ENCODE measurements at places on chromosomes 5 and 9.

- no peak for DNase-seq
These were observed 2.8 kb upstream of the DPP7 start for GRCh38 chr9:137117269-137117731.

GRCh38 chr5:21173036-21173435, 1185.0 kb upstream of the CDH18 start:
- DNase-seq: no peak

GRCh38 chr5:77881528-77881927, 105.4 kb upstream of the TBCA start:
- DNase-seq: no peak

- DNase-seq: no peak
These were observed 73.3 kb downstream of the FGF18 start for GRCh38 chr5:171492781-171493180.

- DNase-seq: no peak
These were observed 551 bp downstream of the PCDHB6 start for GRCh38 chr5:141150224-141150992.

DNA sequence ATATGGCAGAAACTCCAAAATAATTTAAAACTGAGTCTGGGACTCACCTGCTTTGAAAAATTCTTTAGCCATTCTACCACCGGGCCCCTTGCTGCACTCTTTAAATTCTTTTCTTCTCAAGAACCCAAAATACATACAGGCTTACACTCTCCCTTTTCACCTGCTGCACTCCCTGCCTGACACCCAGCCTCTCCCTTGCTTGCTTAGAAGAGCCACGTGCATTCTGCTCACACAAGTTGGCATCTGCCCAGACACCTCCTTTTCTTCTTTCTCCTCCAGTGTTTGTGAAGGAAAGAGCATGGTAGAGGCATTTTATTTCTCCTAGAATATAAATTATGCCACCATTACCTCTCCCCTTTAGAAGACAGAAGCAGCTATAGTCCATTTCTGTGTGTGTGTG, 39.0 kb upstream of the AOPEP start:
- DNase-seq: no peak

- DNase-seq: no peak
These were observed 614.1 kb downstream of the PTPRD start for GRCh38 chr9:9998491-9999287.

DNA sequence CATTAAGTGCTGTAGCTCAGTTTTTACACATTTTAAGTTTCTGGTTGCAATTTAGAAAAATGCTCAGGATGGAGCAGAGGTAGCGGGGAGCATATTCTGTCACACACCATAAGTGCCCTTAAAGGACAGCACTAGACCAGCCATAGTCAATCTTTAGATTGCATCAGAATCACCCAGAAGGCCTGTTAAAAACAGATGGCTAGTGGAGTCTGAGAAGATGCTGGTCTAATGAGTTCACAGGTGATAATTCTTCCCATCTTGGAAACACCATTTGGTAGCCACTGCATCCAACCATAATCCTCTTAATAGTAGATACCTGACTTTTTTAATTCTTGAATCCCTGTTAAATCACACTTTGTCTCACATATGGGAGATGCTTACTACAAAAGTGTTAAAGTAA, 113.2 kb downstream of the CDH18 start:
- no peak for DNase-seq

- DNase-seq: peak; percentile 24
These were observed 25.6 kb downstream of the CSF2 start for GRCh38 chr5:132099076-132099748.

GRCh38 chr5:133236541-133236951, 184.7 kb downstream of the HSPA4 start:
- no peak for DNase-seq

GRCh38 chr9:27675354-27675753, 102.1 kb upstream of the C9orf72 start:
- DNase-seq: no peak

DNA sequence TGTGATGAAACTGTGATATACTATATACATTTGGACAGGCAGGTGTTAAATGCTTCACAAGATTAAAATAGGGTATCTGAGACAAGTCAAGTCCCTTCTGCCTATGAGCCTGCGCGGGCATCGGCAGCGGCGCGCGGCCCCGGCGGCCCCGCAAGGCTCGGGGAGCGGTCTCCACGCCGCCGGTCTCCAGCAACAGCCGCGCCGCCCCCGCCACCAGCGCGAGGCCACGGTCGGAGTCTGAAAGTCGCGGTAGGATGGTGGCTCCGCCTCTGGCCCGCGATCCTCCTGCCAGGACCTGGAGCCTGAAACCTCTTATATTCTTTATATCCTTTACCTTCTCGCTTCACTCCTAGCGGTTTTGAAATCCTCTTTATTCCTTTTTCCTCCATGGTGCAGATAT, 99.4 kb downstream of the INSL6 start:
- no peak for DNase-seq

DNA sequence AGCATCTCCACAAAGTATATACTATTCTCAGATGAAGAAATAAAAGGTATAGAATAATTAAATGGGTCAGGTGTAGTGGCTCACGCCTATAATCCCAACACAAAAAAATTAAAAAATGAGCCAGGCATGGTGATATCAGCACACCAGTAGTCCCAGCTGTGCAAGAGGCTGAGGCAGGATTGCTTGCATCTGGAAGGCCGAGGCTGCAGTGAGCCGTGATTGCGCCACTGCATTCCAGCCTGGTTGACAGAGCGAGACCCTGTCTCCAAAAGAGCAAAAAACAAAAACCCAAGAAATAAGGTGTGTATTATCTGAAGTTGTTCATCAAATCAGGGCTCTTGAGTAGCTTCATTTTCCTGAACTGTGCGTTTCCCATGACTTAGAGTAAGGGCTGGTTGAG, 83.2 kb upstream of the MYO10 start:
- no peak for DNase-seq

DNA sequence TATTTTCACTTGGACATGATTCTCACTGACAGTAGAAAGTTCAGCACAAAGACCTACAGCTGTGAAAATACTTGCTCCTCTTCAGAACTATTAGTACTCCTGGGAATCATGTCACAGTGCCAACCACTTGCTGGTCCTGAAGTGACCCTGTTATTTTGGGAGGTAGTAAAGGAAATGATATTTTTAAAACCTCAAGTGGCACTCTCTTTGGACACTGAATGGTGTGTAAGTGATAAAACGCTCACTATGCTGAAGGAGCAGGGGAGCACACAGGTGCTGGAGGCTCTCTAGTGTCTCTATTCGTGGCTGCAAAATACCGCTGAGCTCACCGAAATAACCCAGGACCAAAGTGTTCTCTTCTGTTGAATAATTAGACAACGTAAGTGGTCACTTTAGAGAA, 76.9 kb upstream of the SPATA31D4 start:
- DNase-seq: no peak

DNA sequence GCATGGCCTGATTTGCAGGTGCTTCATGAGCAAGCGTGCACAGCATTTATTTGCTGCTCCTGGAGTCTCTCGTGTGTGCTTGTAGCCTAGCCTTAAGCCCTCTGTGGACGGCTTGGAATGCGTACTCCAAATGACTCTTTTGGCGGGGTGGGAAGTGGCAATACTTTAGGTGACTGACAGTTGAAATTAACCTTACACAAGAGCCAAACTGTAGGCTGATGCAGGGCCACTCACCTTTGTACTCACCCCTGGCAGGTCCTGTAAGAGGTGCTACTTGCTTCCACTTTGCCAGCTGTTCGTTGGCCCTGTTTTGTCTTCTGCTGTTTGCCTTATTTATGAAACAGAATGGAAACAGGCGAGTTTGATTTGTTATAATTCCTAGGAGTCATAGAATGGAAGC, 22.9 kb downstream of the TENT4A start:
- no peak for DNase-seq

DNA sequence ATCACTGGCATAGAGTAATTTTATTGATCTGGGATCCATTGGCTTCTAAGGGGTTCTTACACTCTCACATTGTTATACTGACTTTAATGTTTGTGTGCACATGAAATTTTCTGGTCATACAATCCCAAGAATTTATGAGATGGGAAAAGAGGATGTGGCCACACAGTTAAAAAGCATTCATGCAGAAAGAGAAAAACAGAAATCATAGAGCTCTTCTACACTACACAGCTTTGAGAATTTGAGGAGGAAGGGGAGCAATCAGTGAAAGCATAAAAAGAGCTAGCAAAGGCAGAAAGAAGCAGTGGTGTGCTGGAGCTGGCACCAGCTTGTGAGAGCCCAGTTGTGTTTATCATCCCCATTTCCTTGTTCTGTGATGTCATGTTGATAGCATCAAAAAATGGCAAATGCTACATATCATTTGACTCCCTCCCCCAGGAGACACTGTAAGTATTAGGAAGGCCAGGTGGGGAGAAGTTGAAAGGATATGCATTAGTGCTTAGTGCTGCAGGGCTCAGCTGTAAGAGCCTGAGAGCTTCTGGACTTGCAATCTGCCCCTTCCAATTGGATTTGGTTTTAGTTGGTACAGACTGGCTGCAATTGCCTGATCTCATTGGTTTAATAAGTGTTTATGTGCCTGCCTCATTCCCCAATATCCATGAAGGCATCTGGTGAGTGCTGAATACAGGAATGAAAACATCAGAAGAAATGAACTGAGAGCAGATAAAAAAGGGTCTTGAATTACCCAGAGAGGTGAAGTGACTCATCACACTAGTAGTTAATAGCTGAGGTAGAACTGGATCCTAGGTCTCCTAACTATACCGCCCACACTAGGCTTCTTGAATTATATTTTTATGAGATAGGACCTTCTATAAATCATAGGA, 30.9 kb downstream of the RHOBTB3 start:
- DNase-seq: no peak

DNA sequence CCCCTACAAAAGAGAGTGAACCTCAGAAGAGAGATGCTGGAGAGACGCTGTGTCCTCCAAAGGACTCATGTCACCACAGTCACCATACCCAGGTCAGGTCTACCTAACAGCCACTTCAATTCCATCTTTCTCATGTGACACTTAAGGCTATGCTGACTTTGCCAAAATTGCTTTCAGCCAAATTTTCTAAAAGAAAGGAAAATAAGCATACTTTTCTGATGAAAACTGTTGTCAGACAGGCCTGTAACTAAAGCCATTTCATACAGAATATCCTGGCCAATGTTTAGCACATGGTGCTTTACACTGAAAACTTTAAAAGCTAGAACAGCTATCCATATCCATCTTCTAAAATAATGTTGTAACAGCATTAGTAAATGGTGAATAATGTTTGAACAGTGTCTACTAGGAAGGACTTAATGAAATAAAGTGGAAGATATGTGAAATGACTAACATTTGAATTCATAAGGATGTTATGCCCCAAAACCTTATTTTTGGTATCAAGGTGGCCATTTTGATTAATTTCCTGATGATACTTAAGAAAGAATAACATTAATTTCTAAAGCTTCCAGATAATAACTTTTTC, 97.2 kb downstream of the NFIB start:
- DNase-seq: no peak

- DNase-seq: no peak
These were observed 37.4 kb downstream of the PHF2 start for GRCh38 chr9:93613791-93614190.

DNA sequence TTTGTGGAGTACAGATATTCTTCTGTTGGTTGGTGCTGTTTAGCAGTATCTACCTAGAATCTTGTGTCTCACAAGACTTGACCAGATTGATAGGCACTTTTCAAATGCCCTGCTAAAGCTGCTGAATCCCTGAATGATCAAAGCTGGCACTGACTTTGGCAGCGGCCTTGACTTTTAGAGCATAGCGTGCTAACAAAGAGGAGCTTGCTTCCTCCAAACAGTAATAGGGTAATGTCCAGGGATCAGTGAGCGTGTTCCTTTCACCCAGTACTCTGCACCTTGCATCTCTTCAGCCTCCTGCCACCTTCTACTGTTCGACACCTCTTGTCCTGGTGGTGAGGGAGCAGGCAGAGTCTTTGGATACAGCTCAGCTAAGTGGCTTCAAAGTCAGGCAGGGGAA, 100.8 kb downstream of the IQGAP2 start:
- DNase-seq: no peak

DNA sequence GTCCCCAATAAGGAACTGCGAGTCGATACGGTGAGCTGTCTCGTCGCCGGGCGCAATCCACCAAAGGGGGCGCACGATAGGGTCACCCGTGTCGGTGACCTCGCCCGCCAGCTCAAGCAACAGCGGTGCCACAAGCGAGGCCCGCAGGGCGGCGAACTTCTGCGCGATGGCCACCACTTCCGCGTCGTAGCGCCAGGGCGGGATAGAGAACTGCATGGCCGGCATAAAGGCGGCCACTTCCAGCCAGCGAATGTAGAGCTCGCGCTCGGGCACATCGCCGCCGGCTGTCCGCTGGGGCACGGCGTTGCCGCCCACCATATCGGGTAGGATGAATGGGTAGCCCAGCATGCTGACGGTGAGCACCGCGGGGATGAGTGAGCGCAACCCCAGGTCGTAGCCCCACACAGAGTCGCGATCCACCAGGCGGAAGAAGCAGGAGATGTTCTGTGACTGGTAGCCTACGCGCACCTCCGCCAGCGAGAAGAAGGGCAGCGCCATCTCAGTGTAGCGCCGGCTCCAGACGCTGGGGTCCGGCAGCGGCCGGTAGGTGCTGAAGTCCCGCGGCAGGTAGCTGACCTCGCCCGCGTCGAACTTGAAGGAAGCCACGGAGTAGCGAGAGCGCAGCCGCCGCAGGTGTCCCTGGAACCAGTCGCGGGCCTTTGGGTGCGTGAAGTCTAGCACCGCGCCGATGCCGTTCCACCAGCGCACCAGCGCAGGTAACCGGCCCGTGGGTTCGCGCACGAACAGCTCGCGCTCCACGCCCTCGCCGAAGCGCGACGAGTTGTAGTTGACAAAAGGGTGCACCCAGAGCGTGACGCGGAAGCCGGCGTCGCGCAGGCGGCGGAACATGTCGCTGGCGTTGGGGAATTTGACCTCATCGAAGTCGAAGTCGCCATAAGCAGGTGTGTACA, 5.5 kb downstream of the MYORG start:
- DNase-seq: peak; percentile 42

DNA sequence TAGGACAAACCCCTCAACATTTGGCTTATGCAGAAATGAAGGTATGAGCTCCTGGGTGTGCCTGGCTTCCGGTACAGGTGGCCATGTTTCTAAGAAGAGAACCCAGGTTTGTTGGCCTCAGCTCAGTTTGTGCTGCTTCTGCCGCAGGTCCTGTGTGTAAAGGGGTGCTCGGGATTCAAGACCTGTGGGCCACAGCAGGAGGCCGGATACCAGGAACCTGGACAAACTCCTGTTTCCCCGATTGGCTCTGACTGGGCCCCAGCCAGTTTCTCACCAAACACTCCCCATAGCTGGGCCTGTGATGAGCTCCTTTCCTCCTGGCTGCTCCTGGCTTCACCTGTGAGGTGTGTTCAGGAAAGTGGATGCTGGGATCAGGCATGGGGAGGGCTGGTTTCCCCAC, 271.2 kb upstream of the IRX2 start:
- DNase-seq: no peak

- DNase-seq: no peak
These were observed 41.3 kb upstream of the ZSWIM6 start for GRCh38 chr5:61290791-61291210.

GRCh38 chr5:64707191-64707590, 16.9 kb downstream of the SHISAL2B start:
- DNase-seq: no peak
